Small intestine (tissue), 16 donors: ENCODE measurements at places on chromosomes 12 and 14. TPM values are rescaled to one million over a fixed set of nuclear protein-coding genes. Genes with fewer than 3 reads are reported as not detected.

DNA sequence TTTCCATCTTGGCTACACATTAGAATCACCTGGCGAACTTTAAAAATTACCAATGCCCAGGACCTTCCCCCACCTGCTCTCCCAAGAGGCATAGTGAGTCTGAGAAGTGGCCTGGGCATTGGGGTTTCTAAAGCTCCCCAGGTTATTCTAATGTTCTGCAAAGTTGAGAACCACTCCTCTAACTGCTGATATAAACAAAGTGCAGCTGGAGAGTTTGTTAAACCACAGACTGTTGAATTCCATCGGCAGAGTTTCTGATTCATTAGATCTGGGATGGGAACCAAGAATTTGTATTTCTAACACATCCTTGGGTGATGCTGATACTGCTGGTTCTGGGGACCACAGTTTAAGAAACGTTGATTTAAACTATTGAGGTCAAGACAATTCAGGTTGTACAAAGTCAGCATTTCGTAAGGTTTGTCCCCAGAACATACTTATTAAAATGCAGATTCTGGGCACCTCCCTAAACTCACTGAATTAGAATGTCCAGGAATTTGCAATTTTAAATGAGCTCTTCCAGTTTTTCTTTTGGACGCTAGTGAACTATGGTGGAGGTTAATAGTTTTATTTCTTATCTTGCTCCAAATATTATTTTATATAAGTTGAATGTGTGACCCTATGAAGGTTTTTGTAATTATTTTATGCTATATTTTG is 309.1 kb downstream of the NRXN3 start:
- DNase-seq = no peak

Gene AVPR1A
- polyA plus RNA-seq = 1.1 TPM

GRCh38 chr12:12506496-12506890 is 56.2 kb downstream of the DUSP16 start:
- DNase-seq = peak; percentile 31

DNA sequence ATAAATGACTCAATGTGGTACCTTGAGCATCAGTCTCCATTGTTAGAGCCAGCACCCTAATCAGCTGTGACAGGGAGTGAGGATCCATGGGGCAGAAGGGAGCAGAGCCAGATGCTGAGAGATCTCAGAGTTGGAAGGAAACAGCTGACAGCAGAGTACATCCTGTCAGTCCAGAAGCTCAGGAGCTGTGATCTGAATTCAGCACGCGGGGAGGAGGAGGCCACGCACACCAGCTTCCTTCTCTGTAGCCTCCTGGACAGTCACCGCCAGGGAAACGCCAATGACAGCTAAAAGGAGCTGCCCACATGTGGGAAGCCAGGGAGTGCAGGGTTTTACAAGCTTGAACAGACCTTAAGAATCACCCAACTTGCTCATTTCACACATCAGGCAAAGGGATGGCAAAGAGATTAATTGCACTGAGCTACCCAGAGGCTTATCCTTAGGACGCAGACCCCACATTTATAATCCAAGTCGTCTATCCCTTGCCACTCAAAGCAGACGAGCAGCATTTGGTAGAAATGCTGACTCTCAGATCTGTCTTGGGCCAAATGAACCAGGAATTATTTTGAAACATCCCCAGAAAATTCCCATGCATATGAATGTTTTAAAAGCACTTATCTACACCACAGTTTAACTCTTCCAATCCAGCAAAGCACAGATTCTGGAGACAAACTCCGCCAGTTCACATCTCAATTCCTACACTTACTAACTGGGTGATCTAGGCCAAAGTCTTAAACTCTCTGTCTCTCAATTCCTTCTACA is 322.6 kb upstream of the TMTC1 start:
- DNase-seq = no peak

Gene AMDHD1
- 0.61 TPM for polyA plus RNA-seq

- DNase-seq = no peak
Measured at GRCh38 chr12:23760495-23760894, 189.0 kb downstream of the SOX5 start.

Gene CD69
- 6.2 TPM for polyA plus RNA-seq

GRCh38 chr14:74019408-74020137 is 424 bp downstream of the BBOF1 start:
- DNase-seq = no peak
